Psoas muscle (tissue), 8 donors: ENCODE measurements at places on chromosomes 2 and 18.

GRCh38 chr2:101501443-101501842 lies 26.5 kb upstream of the RFX8 start:
- DNase-seq: no peak

DNA sequence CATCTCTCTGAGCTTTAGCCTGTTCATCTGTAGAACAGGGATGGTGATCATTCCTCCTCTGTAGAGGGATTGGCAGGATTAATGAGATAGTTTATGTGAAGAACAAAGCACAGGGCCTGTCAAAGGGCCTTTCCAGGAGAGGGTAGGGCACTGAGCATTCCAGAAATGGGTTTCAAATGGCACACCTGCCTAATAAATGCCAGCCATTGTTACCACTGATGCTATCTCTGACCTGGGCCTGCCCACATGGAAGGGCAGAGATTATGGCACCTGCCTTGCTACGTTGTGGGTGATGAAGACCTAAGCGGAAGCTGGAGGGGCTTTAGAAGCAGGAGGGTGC lies 31.0 kb upstream of the GMPPA start:
- DNase-seq: no peak

GRCh38 chr2:10329880-10330699 lies 27.4 kb downstream of the HPCAL1 start:
- no peak for DNase-seq

DNA sequence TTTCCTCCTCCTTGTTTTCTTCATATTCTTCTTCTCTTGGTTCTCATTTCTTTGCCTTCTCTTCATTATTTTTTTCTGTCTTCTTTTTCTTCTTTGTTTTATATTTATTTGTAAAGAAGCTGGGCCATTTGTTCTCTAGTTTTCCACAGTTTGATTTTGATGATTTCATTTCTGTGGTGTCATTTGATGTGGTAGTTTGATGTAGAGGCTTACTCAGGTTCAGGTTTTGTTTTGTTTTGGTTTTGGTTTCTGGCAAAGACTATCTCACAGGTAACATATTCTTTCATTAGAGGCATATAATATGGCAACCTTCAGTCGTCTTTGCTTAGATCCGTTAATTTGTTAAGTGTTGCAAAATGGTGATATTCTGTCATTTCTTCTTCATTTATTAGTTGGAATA lies 75.3 kb downstream of the BABAM2 start:
- DNase-seq: no peak

DNA sequence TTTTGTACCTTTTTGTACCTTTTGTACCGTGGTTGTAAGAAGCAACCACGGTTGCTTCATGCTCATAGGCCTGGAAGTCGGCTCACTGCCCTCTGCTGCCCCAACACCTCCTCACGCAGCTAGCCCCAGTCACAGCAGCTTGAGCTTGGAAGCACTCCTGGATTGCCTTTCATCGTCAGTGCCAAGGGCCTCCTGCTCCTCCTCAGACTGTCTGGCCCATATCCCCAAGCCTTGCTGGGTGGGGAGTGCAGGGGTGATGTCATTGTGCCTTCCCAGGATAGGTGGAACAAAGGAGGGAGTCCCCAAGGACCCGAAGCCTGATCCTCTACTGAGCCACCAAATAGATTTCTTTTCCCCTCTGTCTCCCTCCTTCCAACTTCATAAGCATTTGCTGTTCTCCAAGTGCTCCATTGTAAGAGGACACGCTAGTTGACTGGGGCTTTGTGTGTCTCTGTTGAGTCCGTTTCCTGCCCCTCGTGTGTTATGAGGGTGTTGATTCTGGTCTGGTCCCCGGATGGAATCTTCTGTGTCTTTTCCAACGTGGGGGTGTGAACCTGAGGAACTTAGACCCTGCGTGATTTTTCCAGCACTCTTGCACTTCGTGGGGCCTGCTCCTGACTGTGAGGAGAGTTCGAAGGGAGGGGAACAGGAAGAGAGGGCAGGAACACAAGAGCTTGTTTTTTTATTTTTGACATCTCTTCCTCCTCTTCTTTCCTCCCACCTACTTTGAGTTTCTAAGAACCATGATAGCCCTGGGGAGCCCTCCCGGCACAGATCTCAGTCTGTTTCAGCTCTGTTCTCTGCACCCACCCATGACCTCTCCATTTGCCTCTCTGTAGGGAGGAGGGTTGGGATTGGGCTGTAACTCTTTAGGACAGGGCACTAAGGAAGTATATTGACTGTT lies 127.2 kb upstream of the EML6 start:
- DNase-seq: peak; percentile 61

GRCh38 chr2:113791697-113792590 lies 35.5 kb upstream of the SLC35F5 start:
- no peak for DNase-seq

DNA sequence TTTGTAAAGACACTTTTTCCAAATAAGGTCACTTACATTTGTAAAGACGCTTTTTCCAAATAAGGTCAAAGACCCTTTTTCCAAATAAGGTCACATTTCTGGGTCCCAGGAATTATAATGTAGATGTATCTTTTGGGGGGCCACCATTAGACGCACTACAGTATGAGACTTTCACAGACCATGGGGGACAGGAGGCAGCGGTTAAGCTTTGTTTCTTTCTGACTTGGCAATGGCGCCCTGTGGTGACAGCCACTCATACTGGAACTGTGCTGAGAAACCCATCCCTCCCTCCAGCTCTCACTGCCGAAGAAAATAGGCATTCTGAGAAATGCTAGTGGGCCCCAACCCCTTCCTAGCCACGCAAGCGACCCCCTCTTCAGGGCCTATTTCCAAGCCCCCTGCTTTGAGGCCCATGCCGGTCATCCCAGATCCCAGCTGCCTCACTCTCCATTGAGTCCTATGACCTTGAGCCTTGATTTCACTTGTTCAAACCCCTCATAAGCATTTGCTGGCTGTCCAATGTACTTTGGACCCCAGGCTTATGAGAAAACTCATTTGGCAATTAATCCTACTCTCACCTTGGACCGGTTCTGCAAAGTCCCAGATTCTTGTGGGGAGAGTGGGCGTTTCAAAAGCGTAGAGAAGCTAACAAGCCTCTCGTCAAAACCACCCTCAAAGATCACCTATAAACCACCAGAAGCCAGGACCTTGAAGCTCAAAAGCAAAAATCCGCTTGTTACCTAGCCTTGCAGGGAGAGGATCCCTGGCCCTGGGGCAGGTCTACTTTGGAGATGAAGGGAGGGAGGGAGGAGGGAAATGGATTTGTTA lies 11.3 kb upstream of the SPATA3 start:
- no peak for DNase-seq

GRCh38 chr2:1974397-1974796 lies 230.1 kb upstream of the PXDN start:
- no peak for DNase-seq

DNA sequence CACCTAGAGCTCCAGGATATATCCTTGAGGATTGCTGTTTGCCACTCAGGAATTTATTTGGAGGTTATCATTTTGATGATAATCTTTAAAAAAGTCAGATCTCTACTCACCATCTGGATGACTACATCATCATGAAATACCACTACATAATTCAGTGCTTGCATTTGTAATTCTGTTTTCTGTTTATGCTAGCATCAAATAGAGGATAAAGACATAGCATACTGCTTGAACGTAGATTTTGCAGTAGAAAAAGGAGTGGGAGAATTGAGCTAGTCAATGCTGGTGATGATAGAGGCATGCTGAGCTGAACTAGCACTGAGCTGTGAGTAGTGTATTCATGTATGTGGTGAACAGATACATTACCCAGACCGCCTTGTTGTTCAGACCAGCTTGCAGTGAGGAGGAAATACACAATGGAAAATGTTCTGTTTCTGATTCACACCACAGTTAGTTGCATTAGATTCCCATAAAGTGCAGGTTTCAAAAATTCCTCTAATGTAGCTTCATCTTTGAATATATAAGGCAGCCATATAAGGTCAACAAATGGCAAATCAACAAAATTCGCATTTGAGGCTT lies 68.8 kb upstream of the CDC42EP3 start:
- no peak for DNase-seq

GRCh38 chr18:22465859-22466457 lies 48.2 kb upstream of the CTAGE1 start:
- no peak for DNase-seq

DNA sequence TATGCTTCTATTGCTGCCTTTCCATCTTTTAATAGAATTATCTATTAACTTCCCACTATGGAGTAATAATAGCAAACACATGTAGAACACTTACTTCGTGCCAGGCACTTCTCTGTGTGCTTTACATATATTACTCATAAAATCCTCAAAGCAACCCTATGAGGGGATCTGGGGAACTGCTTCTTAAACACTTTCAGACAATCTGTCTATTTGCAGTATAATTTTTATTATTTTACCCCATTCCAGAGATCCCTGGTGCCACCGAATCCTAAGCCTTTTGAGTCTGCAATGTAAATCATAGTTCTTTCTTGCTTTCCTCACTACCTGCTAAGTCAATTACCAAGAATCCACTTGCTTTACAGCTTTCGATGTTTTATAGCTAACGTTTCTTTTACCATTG lies 25.6 kb upstream of the GCFC2 start:
- DNase-seq: no peak

DNA sequence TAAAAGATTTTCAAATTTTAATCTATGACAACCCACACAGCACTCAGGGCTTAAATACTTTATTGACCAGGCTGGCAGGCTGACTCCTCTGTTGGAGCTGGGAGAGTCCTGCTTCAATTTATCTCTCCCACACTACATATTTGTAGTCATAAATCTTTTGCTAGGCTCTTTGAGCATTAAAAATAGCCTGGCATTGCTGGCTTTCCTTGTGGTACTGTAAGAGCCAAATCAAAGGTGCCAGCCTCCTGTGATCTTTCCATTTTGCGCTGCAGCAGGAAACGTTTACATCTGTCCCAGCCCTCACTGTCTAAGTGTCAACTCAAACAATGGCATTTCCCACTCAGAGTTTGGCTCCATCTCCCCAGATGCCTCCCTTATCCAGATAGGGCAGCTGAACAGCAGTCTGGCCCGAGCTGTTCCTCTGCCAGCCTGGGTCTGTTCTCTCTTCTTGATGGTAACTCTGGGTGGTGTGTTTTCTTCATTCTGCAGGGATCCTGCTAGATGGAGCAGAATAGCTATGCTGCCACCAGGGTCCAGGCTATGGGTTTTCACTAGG lies 62.1 kb downstream of the LRRTM1 start:
- DNase-seq: no peak

GRCh38 chr2:10279472-10279870 lies 23.2 kb upstream of the HPCAL1 start:
- no peak for DNase-seq

DNA sequence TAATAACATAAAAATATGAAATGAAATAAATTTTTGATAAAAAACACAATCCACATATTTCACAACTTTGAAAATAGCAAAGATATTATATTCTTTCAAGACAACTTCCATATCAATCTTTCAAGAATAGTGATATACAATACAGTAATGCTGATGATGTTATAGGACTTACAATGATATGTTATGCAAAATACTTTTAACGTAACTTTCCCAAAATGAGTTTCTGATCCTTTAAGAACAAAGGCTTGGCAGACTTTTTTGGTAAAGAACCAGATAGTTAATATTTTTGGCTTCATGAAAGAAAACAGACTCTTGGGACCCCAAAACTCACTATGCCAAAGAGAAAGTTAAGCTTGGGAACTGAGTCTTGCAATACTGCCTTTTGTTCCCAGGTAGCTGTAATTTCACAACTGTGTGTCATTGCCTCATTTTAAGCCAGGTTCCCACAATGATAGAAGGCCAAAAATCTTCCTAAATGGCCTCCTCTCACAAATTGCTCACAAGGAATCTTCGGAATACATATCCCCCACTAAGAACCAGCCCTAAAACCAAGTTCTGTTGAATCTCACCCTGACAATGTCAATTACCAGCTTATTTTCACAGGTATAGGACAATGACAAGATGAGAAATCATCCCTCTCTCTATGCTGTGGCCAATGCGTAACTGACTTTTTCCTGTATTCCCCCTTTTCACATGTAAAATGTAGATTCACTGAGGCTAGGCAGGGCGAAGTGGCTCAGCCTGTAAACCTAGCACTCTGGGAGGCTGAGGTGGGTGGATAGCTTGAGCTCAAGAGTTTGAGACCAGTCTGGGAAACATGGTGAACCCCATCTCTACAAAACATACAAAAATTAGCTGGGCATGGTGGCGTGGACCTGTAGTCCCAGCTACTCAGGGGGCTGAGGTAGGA lies 54.8 kb upstream of the STRN start:
- DNase-seq: no peak

DNA sequence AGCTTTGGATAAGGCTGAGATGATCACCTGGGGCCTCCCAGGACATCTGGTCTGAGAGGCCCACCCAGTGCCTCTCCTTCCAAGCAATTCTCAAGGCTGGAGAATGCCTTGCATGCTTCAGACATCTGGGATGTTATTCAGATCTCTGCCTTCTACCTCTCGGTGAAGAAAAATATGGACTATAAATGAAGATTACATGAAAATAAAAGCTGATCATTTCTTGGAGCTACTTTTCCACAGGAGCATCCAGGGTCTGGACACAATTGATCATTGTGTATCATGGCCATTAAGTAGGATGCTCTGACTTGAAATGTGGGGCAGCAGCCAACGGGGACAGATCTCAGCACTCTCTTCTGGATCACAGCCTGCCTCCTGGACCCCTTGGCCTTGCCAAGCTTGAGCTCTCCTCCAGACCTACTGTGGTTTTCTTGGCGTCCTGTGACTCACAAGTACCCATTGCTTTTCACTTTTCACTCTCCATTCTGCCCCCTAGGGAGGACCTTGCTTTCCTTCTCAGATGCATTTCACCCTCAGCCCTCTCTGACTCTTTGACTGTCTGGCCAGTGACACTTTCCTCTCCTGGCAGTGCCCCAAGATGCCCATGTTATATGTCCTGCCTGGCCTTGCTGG lies 203.1 kb downstream of the INSIG2 start:
- DNase-seq: no peak

GRCh38 chr2:241179899-241180298 lies 8.6 kb upstream of the ANO7 start:
- DNase-seq: no peak

DNA sequence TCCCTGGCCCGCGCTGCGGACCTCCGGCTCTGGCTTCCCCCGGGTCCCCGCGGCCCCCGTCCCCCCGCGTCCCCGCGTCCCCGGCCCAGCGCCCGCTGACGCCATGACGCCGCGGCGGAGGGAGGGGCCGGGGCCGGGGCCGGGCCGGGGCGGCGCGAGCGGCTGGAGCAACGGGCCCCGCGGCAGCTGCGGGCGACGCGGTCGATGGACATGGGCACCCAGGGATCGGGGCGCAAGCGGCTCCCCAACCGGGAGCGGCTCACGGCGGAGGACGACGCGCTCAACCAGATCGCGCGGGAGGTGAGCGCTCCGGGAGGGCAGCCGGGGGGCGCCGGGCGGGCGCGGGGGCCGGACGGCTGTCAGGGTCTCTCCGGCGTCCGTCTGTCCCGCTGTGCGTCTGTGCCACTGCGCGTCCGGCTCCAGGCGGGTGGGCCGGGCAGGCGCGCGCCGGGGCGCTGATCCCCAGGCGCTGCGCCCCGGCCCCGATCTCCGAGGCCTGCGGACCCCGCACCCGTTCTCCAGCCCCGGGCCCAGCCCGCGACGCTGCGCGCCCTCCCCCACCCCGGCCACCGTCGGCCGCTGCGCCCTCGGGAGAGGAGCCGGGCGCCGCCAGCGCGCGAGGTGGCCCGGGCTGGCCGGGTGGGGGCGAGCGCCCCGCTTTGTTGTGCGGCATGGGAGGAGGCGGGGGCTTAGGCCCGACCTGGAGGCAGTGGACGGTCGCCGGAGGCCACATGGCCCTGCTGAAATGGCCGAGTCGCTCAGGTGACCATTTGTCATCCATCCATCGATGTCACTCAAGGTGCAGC lies at the start of gene LRRFIP1:
Gene LRRFIP1 (plus strand): TSS at position 147 of the 806 bp plus-strand sequence. CDS start 58 bp downstream, at position 205.
- DNase-seq: peak; percentile 77
